ENCODE measurements at places on chromosomes 12 and 14.

DNA sequence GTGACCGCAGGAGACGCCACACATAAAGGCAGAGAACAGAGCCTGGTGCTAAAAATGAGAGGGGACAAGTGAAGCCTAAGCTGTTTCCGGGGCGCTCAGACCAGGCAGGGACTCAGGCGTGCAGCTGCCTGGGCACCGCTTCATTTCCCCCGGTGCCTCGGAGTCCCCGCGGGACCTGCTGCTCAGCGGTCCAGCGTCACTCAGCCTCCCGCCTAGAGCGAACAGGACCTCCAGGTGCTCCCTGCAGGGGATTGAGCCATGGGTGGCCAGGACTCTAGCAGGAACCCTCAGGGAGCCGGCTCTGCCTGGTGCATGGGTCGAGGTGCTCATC, 31.0 kb downstream of the CCDC85C start:
- no peak for DNase-seq

GRCh38 chr12:51813931-51814310, 34.6 kb downstream of the FIGNL2 start:
- no peak for DNase-seq

DNA sequence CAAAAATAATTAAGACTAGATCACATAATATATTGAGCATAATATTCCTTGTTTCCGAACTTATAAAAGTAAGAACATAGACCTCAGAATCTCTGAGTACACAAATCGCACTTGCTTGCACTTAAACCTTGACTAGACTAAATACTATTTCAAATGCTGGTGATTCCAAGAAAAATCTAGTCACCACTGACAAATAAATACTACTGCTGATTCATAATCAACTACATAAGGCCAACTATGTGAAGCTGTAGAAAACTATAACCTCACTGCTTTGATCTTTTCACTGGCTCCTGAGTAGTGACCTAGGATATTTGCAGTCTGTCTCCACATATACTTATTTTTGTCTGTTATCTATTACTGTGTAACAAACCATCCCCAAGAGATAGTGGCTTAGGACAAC, 245.4 kb downstream of the DIO2 start:
- no peak for DNase-seq

DNA sequence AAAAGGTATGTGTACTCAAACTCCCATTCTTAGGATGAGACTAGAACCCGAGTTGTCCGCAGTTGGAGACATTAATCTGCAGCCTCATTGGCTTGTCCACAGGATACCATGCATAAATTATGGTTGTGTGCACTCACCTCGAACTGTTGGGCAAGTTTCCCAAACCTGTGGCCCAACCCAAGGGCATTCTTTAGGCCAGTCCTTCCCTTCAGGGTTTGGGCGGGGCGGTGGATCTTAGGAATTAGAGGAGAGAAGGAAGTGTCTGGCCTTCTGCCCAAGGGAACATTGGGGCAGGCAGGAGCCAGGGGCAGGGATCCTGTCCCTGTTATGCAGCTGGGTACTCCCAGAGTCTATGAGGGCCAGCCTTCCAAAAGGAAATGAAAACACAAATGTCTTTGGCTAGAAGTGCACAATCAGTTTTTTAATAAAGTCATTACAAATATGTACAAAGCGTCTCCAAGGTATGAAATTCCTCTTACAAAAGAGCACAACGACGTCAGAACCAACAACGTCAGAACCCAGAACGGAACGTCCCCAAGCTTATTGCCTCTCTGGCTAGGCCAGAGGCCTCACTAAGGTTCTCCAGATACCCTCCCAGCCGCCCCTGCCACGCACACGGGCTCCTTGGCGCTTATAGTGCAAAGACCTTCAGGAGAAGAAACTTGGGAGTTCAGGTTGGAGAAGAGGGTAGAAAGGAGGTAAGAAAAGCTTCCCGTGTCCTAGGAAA, 25.3 kb downstream of the HRK start:
- no peak for DNase-seq

GRCh38 chr14:50910495-50911420, 33.5 kb downstream of the PYGL start:
- no peak for DNase-seq

GRCh38 chr12:94714378-94715114, 64.2 kb upstream of the TMCC3 start:
- DNase-seq = no peak

DNA sequence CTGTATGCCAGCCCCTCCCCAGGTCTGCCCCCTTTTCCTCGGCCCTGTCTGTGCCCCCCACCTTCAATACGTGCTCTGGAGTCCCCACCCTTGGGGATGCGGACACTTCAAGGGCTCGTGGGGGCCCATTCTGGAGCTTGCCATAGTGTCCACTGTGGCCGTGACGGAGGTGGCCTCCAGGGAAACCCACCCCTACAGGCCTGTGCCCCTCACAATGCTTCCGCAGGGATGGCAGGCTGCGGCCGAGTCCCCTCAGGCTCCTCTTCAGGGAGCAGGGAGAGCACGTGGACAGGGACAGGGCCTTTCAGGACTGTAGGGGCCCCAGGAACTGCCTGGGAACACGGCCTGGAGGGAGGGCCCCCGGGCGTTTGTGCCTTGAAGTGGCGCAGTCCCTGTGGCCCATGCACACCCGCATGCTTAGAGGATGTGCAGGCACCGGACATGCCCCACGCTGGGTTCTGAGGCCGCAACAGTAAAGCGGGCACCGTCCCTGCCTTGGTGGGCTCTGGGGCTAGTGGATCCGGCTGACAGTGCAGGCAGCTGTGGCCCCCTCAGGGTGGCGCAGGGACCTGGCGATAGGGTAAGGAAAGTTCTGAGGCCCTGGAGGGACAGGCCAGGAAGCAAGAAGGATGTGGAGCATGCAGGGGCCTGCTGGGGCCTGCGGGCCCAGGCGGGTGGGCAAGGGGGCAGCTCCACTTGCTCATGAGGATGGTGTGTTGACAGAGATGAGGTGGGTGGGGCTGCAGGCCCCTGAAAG, 209.0 kb upstream of the RTL1 start:
- DNase-seq = no peak

DNA sequence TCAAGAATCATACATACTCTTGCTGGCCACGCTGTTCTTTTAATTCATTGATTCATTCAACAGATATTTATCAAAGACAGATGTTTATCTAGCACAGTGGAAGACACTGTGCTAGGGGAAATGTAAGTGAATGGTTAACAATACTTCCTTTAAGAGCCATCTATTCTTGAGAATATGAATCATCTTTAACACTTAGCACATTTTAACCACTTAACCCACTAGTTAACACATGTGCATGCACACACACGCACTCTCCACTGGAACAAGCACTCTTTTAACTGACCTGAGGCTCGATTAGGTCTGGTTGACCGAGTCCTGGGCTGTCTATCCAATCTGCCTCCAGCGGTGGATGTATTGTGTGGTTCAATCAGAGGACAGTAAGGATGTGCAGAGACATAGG, 34.6 kb downstream of the LMNTD1 start:
- no peak for DNase-seq

- DNase-seq = peak; percentile 88
Measured at GRCh38 chr12:3073438-3074250, 3.5 kb upstream of the TSPAN9 start.

DNA sequence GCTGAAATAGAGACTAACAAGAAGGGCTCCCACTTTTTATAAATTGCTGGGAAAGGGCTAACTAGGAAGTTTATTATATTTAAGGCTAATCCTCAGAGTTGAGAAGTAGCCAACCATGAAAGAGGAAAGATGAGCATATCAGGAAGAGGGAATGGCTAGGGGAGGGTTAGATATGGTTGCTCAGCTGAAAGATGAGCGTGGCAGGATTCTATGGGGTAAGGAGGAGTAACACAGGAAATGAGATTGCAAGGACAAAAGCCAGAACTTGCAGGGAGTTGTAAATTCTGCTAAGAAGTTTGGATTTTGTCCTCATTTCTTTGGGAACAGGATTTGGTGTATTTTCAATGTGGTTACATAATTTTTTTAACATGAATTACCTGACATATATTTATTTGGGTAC, 127.4 kb upstream of the ATP2B1 start:
- no peak for DNase-seq

DNA sequence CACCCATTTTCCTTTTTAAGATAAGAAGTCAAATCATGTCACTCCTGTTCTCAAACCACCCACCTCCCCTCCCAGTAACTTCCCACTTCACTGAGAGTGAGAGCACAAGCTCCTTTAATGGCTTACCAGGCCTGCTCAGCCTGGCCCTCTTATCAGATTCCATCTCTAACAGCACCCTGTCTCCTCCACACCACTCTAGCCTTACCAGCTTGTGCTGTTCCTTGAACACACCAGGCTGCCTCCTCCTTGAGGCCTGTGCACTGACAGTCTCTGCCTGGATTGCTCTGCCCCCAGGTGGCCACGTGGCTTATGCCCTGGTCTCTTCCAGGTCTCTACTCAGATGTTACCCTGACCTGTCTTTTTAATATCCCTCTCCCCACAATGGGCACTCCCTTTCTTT, 40.1 kb upstream of the EVL start:
- peak; percentile 53 for DNase-seq

DNA sequence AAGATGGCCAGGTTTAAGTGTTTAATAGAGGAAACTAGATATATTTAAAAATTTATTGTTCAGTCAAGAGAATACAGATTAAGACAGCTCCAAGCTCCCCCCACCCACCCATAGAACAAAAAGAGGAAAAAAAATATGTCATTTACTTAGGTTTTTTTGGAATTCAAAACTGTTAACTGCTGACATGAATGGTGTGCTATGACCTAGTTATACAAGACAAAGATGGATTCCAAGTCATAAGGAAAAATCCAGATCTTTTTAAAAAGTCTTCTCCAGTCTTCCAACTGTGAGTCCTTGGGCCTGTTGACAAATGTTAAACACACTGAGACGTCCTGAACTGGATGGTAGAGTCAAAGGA, 1.3 kb upstream of the SETD1B start:
- no peak for DNase-seq

DNA sequence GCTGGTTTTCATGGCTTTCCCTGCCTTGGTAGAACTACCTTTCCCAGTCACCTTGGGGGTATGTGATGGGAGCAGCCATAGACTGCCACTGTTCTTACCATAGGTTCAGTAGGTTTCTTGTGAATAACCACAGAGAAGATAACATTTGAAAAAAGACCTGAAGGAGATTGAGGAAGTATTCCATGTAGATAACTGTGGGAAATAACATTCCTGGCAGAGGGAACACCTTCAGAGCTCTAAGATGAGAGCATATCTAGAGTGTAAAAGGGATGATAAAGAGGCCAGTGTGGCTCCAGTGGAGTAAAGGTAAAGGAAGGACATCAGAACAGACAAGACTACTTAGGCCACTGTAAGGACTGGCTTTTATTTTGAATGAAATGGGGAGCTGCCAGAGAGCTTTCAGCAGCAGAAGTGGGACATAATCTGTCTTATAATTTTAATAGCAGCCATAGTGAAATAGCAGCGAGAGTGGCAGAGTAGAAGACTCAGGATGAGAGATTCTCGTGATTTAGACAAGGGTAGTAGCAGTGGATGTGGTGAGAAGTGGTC, 82.6 kb upstream of the KCNH3 start:
- DNase-seq = no peak

DNA sequence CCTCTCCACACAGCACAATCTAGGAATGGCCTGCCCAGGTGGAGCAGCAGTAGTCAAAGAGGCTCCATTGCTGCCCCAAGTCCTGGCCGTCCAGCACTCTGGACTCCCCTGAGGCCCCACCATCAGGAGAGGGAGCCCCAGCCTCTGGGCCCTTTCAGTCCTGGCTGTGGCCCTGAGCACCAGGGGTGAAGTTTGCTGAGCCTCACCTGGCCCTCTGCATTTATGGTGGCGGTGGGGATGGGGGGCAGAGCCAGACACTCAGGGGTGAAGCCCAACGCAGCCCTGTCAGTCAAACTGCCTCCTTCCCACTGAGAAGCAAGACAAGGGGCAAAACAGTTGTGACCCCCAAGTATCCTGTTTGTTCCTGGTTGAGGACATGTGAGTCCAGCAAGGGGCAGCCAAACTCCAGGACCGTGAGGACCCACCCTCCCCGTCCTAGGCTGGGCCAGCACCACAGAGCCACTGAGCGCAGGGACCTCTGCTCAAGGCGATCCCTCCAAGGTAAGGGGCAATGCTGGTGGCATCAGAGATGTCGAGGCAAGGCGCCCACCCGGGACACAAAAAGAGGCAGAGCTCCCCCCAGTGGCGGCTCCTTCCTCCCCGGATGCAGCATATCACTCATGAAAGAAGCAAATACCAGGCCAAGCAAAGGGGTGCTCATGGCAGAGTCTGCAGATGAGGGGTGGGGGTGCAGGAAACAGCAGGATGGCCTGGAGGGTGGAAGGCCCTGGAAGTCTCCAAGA, 4.8 kb upstream of the AMN start:
- peak; percentile 84 for DNase-seq

DNA sequence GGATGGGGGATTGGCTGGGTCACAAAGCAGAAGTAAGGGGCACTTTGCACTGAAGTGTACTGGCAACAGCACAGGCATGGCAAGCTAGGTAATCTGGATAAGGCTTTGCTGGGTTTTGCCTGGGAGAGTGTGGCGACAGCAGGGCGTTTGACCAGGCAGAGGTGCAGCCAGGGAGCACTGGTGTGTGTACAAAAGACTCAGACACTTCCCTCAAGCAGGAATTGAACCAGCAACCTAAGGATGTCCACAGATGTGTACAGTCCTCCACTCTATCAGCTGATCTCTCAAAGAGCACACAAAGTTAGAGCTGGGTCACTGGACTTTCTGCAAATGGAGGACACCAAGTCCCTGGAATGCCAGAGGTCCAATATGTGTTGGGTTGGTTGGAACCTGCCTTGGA, 15.4 kb upstream of the RNASE4 start:
- no peak for DNase-seq

GRCh38 chr12:122182887-122183587, at the start of gene LRRC43:
TSS of gene LRRC43 (plus strand) at chr12:122183123. CDS start at chr12:122183145, 22 bp downstream.
- DNase-seq = peak; percentile 67

GRCh38 chr14:94355191-94355794, 32.2 kb upstream of the SERPINA6 start:
- DNase-seq = peak; percentile 13

GRCh38 chr12:63805704-63806672, 26.3 kb downstream of the RXYLT1 start:
- DNase-seq = no peak

DNA sequence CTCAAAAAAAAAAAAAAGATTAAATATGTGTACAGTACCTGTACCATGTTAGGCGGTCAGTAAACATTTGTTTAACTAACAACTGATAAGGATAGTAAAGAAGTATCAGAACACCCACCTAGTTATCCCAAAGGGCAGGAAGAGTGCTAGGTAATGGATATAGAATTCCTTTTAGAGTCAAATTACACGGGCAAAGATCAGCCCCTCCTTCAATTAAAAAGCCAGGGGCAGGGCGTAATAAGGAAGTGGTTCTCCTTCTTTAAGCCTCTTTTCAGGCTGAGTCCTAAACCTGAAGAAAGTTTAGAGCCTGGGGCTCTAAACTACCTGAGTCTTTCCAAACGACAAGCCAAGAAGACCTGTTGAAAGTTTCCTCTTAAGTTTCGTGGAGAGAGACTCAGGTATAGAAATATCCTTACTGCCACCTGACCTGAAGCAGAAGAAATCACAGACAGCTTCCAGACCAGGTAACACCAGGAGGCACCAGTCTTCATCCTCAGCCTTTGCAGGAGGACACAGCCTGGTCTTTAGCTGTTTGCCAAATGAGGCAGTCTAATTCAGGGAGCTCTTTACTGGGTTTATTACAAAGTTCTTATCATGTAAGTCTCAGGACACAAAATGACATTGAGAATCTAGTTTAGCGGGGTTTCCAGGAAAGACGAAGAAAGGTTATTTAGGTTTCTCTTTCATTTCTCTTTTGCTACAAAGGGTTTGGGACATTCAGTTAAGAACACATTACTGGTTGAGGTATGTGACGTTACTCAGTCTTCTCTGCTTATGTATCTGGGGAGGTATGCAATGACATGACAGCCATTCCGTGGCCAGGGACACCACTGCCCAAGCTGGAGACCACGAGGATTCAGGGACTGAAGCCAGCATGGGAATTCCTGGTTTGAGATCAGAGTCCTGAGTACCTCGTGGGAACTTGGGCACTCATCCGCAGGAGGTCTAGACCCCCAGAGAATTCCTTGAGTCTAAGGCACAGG, at the start of gene BCL2L14:
TSS of gene BCL2L14 (plus strand) at position 266 of the 983 bp plus-strand sequence. CDS start 8,367 bp downstream, outside the sequence.
- DNase-seq = peak; percentile 58

Data from GM10248 (cell line).